ENCODE measurements at places on chromosomes 11 and 22.

DNA sequence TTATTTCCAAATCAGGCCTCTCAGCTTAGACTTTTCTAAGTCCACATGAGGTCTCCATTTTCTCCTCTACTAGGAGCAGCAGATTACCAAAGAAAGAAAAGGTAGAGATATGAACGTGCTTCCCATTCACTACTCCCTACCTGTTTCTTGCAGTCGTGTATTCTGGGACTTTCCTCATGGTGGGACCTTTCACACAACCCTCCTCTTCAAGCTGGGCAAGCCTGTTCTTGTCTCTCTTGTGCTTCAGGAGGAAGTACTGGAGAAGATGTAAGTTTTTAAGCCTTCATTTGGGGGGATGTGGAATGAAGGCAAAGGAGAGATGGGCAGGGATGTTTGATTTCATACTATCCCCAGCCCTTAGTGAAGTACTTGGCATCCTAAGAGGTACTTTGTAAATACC lies 128.8 kb upstream of the SESN3 start:
- DNase-seq: no peak

DNA sequence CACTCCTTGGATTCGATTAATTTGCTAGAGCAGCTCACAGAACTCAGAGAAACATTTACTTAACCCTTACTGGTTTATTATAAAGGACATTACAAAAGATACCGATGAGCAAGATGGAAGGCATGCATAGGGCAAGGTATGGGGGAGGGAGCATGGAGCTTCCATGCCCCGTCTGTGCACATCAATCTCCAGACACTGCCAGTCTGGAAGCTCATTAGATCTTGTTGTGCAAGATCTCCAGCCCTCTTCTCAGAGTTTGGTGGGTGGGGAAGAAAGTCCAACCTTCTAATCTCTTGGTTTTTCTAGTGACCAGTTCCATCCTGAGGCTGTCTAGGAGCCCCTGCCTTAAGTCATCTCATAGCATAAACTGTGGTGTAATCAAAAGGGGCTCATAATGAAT lies 190.7 kb downstream of the UVRAG start:
- no peak for DNase-seq

GRCh38 chr22:19937616-19938473 lies 3.7 kb upstream of the COMT start:
- no peak for DNase-seq

- no peak for DNase-seq
These were observed 113.0 kb downstream of the CCDC81 start for GRCh38 chr11:86487671-86488070.

- no peak for DNase-seq
These were observed 11.3 kb downstream of the IZUMO1R start for GRCh38 chr11:94315664-94316063.

GRCh38 chr11:125542709-125543108 lies 26.6 kb upstream of the EI24 start:
- DNase-seq: no peak

DNA sequence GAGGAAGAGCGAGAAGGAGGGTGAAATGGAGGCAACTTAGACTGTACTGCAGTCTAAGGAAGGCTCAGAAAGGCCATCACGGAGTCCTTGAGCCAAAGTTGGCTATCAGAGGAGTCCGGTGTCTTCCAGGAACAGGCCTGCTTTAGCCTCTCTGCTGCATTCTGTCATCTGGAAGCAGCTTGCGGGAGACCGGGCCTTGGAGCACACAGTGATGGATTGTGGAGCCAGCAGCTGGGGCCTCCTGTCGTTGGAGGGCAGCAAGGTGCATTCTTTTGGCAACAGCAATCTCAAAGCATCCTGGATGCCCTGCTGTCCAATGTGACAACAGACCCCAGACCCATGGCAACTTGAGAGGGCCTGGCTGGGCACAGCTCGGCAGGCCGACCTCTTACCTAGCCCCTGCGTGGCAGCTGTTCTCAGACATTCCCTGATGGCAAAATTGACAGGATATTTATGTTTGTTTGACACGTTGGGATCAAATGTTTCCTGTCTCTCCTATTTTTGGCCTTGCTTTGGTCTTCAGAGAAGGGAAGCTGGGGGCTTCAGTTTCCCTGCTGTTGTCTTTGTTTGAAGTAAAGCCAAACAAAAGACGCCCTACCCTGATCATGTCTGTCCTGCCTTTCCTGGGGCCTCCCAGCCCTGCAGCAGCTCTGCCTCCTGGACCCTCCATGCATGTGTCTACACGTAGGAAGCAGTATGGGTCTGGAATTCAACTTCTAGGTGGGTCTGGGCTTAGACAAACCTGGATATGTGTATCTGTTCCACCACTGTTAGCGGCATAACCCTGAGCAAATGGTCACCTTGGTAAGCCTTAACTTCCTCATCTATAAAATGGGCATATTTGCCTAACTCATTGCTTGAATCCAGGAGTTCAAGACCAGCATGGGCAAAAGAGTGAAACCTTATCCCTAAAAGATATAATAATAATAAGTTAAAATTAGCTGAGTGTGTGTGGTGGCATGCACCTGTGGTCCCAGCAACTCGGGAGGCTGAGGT lies 43.9 kb upstream of the LMO2 start:
- DNase-seq: no peak

DNA sequence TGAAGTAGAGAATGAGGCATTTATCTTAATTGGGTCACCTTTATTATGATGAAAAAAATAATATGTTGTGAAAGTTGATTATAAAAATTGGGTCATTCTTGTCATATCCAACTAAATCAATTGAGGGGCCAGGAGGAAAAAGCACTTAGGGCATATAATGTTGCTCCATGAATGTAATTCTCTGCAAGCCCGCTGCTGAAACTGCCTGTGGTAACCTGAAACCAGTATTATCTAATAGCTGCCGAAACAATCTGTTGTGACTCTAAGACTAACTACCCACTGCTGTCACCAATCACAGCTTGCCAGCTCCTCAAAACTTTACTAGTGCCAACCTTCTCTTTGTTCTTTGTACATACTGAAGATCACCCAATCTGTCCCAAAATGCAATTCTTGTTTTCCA lies 115.8 kb downstream of the ATG16L2 start:
- DNase-seq: no peak

GRCh38 chr11:9379041-9379440 lies 5.4 kb upstream of the IPO7 start:
- no peak for DNase-seq

- no peak for DNase-seq
These were observed 66.3 kb upstream of the TNRC6B start for GRCh38 chr22:40111451-40111850.

GRCh38 chr11:34860034-34860433 lies 56.1 kb downstream of the APIP start:
- no peak for DNase-seq

- no peak for DNase-seq
These were observed 37.8 kb downstream of the KCNQ1OT1 start for GRCh38 chr11:2662024-2662312.

DNA sequence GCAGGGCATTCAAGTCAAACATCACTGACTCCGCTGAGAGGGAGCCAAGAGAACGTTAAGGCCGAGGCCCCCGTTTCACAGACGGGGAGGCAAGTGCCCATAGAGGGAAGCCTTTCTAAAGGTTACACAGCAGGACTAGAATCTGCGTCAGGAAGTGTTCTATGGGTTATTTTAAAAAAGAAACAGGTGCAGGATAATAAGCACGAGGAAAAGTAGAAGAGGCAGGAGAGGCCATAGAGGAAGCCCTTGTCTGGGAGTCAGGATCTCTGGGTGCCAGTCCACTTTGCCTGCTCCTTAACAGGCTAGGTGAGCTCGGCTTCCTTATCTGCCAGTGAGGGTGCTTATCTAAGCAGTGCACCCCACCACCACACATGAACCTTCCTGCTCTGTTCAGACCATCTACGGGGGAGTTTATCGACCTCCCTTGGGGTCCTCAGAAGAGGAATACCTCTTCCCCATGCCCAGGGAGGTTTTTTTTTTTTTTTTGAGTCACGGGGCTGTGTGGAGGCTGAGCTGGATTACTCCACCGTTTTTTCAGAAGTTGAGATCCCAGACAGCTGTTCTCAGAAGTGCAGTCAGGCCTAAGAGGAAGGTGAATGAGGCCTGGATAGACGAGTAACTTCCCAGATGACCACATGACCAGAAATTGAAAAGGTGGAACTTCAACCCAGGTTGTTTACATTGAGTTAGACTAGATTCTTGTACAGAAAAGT lies 1.2 kb upstream of the FCHSD2 start:
- no peak for DNase-seq

DNA sequence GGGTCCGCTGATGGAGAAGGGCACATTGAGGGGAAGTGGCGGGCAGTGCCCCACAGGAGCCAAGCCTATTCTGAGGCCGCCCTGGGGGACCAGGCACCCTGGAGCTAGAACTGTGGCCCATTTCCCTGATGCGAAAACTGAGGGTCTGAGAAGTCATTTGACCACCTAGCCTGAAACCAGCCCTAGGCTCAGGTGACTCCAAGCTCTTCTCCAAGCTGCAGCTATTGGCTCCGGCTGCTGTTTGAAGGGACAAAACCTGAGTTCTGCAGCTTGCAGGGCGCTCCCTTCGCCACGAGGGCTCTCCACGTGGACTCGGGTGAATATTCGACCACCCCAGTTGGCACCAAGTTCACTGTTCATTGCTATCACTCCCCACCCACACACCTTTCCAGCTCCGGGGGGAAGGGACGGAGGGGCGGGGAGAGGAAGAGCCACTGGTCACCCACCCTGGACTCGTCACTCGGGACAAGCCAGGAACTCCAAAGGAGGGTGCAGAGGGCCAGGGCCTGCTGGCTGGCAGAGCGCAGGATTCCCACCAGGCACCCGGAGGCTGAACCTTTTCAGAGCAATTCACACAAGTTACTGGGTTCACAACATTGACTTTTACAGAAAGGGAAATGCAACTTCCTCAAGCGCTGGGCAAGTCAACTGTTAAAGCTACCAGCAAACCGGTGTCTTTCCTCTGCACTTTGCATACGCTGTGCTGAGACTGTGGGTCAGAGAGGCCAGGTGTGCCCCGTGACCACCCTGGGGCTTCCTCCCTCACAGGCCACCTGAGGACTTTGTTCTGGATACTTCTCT lies 1.1 kb upstream of the RAC2 start:
- peak; percentile 43 for DNase-seq

- no peak for DNase-seq
These were observed 270.9 kb downstream of the TTC28 start for GRCh38 chr22:28408709-28409108.

DNA sequence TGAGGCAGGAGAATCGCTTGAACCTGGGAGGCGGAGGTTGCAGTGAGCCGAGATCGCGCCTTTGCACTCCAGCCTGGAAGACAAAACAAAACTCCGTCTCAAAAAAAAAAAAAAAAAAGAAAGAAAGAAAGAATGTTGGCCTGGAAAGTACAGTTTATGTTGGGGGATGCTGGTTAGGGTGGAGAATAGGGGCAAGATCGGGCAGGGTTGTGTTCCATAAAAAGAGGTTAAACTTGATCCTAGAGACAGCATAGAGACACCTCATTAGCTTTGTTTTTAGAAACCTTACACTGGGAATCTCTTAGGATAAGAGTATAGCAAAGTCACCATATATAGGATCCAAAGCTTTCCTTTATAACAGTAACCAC lies 1.9 kb upstream of the FTH1 start:
- no peak for DNase-seq

GRCh38 chr11:73308961-73309919 lies 1.2 kb downstream of the ARHGEF17 start:
- peak; percentile 38 for DNase-seq

DNA sequence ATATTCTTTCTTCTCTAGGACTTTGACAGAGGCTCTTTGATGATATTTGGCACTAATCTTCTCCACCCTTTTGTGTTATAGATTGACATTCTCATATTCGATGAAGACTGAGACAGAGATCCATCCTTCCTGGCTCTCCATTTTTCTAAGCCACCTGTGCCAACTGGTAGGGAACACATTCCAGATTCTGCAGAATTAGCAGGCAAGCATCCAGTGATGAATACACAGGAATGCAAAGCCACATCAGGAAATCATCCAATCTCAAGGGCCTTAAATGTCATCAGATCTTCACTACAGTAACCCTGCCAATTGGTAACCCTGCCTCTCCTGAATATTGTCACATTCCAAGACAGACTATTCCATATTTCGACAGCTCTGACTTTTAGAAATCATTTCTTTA lies 718.4 kb upstream of the API5 start:
- DNase-seq: no peak

GRCh38 chr11:57624864-57625263 lies 24.8 kb downstream of the YPEL4 start:
- no peak for DNase-seq

Data from CD4-positive, alpha-beta T cell treated with Interferon gamma for 1 hour (primary cell).